ENCODE measurements at places on chromosomes 5 and 9. TPM values are rescaled to one million over a fixed set of nuclear protein-coding genes. Genes with fewer than 3 reads are reported as not detected.

- H3K4me1 ChIP-seq: peaks cover 13% of the 10 kb centered on the region
- no peaks in the 10 kb centered on the region for H3K36me3 ChIP-seq
- no peak for DNase-seq
- no peaks in the 10 kb centered on the region for H3K27me3 ChIP-seq
- H3K4me3 ChIP-seq: no peak overlapping the region
Observed at GRCh38 chr9:16046713-16047112, 493.9 kb downstream of the CCDC171 start.

DNA sequence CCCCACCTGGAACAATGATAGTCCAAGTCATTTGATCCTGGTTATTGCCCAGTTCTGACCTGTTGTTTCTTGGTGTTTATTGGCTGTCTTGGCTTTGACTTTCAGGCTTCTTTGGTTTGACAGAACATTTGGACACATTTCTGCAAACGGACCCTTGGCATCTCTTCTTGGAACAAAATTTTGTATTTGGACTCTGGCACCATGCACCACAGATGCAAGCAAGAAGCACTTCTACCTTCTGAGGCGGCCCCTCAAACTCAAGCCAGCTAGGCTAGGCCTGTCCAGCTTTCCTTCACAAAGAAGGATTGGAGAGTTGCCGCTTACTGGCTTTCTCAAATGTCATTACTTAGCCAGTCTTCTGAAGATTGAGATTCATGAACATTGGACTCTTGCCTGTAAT, 23.1 kb upstream of the FGF10 start:
- no peaks in the 10 kb centered on the region for H3K36me3 ChIP-seq
- no peaks in the 10 kb centered on the region for H3K27me3 ChIP-seq
- H3K4me3 ChIP-seq: no peak overlapping the region
- no peaks in the 10 kb centered on the region for H3K4me1 ChIP-seq
- H3K27ac ChIP-seq: no peak overlapping the region

The MSX2 gene
- total RNA-seq: 5.3 TPM

The NPDC1 gene
- total RNA-seq: 51.4 TPM

The TGFBR1 gene
- 11.3 TPM for total RNA-seq

DNA sequence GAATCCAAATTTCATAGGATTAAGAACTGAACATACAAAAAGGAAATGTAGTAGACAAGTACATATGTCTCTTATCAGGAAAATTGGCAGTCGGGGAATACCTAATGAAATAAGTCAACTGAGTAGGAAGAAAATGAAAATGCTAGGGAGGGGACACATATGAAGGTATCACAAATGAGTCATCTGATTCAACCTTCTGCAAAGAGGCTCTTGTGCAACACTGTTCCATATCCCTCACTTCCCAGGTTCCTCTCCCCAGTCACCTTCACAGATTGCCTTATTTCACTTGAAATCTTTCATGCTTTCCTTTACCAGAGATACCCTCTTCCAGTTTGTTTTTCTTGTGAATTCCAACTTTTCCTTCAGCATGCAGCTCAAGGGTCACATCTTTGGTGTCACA, 139.0 kb downstream of the RFX3 start:
- no peak for DNase-seq
- H3K4me1 ChIP-seq: no peaks in the 10 kb centered on the region
- H3K27me3 ChIP-seq: no peaks in the 10 kb centered on the region
- no peak overlapping the region for H3K27ac ChIP-seq

GRCh38 chr9:27655441-27655840, 82.2 kb upstream of the C9orf72 start:
- H3K36me3 ChIP-seq: no peaks in the 10 kb centered on the region
- H3K4me1 ChIP-seq: no peaks in the 10 kb centered on the region
- H3K27me3 ChIP-seq: no peaks in the 10 kb centered on the region
- H3K4me3 ChIP-seq: no peak overlapping the region
- no peak overlapping the region for H3K27ac ChIP-seq

DNA sequence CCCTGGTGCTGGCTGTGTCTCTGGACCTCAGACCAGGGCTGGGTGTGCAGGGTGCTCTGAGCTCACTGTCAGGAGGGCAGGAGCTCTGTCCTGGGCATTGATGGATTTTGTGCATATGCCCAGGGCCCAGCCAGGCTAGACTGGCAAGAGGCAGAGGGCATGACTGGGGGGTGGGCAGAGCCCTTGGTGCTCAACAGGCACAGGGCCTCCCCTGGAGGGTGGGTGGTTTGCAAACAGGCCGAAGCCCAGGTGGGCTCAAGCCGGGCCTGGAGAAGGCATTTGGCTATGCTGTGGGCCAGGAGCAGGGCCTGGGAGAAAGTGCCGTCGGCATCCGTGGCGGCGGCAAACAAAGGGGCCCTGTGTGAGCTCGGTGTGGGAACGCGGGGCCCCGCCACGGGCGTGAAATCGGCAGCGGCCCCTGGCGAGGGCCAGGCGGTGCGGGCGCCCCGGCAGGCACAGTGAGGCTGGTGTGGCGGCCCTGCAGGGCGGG, 1.9 kb upstream of the NRARP start:
- peaks cover 24% of the 10 kb centered on the region for H3K4me1 ChIP-seq
- H3K36me3 ChIP-seq: no peaks in the 10 kb centered on the region
- H3K27ac ChIP-seq: peak overlapping the region; percentile 13
- no peak for DNase-seq
- peaks cover 14% of the 10 kb centered on the region for H3K27me3 ChIP-seq
- no peak overlapping the region for H3K4me3 ChIP-seq

- H3K27ac ChIP-seq: peak overlapping the region; percentile 23
- H3K27me3 ChIP-seq: no peaks in the 10 kb centered on the region
- peak overlapping the region; percentile 87 for H3K4me3 ChIP-seq
- DNase-seq: no peak
- H3K4me1 ChIP-seq: peaks cover 21% of the 10 kb centered on the region
Observed at GRCh38 chr5:1343931-1344901, 683 bp downstream of the CLPTM1L start.

DNA sequence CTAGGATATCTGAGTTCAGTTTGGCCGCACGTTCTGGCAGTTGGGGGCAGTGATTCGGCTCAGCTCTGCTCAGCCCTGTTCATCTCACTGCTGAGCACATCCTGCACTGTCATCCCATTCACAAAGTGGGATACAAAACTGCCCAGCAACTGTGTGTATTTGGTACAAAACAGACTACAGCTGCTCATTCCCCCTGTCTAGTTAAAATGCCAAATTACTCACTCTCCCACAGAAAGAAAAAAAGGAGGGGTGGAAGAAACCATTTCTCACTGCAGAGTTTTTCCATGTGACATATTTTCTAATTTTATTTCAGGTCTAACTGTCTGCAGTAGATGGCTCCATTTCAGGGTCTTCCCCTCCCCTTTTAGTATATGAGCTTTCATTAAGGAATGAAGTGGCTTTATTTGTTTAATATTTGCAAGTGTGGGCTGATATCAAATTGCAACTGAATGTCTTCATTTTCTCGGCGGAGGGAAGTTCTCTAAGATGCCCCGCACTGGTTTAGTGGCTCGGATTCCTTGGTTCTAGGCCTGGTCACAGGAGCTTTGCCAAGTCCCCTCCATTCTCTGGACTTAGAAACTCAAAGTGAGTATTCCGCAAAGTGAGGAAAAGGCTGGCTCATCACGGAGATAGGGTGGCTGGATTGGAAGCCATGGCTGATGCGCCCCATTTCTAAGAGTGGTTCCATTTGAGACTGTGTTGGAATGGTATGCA, 14.7 kb downstream of the COL15A1 start:
- H3K4me3 ChIP-seq: no peak overlapping the region
- H3K4me1 ChIP-seq: peaks cover 35% of the 10 kb centered on the region
- H3K36me3 ChIP-seq: no peaks in the 10 kb centered on the region
- no peak for DNase-seq

GRCh38 chr9:123300554-123300953, 32.2 kb upstream of the STRBP start:
- no peaks in the 10 kb centered on the region for H3K27me3 ChIP-seq
- H3K4me1 ChIP-seq: no peaks in the 10 kb centered on the region
- no peak overlapping the region for H3K4me3 ChIP-seq
- H3K36me3 ChIP-seq: no peaks in the 10 kb centered on the region
- DNase-seq: no peak
- H3K27ac ChIP-seq: no peak overlapping the region

DNA sequence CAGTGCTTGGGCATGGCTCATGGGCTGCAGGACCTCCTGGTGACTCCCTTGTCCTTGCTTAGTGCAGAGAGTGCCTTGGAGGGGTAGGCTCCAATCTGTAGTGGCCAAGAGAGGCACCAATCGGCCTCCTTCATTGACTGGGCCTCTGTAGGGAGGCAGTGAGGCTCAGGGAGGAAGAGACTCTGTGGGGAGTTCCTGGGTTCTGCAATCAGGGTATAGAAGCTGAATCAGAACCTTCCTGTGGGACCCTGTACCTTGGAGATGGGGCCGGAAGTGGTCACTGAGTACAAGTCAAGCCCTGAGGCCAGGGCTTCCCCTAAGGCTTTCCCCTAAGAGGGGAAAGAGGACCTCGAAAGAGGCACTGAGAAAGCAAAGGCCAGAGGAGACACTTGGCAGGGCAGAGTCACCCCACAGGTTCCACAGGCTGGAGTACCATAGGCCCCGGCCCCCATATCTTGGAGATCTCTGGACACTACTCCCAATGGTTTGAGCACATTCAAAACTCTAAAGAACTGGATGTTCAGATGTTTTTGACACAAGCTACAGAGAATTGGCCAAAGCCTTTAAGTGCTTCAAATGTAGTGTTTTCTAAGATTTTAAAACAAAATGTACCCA, 190.5 kb downstream of the HSPA4 start:
- H3K4me3 ChIP-seq: no peak overlapping the region
- no peaks in the 10 kb centered on the region for H3K4me1 ChIP-seq
- no peak overlapping the region for H3K27ac ChIP-seq
- DNase-seq: no peak

- no peak for DNase-seq
- no peaks in the 10 kb centered on the region for H3K4me1 ChIP-seq
- H3K36me3 ChIP-seq: no peaks in the 10 kb centered on the region
- no peak overlapping the region for H3K4me3 ChIP-seq
- H3K27ac ChIP-seq: no peak overlapping the region
Observed at GRCh38 chr9:72661401-72662135, 140.2 kb downstream of the TMC1 start.

GRCh38 chr5:19767987-19768386, 220.0 kb downstream of the CDH18 start:
- no peaks in the 10 kb centered on the region for H3K27me3 ChIP-seq
- H3K4me3 ChIP-seq: no peak overlapping the region
- H3K27ac ChIP-seq: no peak overlapping the region
- H3K4me1 ChIP-seq: no peaks in the 10 kb centered on the region
- H3K36me3 ChIP-seq: no peaks in the 10 kb centered on the region
- DNase-seq: no peak

All from heart left ventricle (tissue), 16 donors.